Heart left ventricle (tissue), 16 donors: ENCODE measurements at places on chromosomes 6 and 20. TPM values are rescaled to one million over a fixed set of nuclear protein-coding genes. Genes with fewer than 3 reads are reported as not detected.

Gene TSHZ2
- 5.0 TPM for total RNA-seq

Gene DYNLRB1
- 142 TPM for total RNA-seq

Gene PAX1
- total RNA-seq: not detected

Gene ZFAND3
- 36.0 TPM for total RNA-seq

DNA sequence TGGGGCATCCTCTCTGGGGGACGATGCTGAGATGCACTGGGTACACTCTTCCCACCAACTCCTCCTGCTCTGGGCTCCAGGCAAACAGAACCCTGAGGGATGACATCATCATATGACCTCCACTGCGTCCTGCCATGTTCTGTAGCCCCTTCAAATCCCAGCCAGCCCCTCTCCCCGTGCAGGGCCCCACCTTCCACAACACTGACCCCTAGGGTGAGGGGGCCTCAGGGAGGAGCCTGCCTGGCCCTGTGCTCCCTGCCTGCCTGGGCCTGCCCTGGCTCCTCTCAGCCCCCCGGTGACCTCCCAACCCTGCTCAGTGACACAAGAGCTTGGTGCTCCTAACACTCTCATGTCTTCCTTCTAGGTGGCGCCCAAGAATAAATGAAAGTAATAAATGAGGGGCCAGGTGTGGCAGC, 9.6 kb upstream of the SPDEF start:
- no peak overlapping the region for H3K4me3 ChIP-seq
- H3K27me3 ChIP-seq: peaks cover 3% of the 10 kb centered on the region
- no peaks in the 10 kb centered on the region for H3K4me1 ChIP-seq
- H3K36me3 ChIP-seq: no peaks in the 10 kb centered on the region

- DNase-seq: peak; percentile 86
- no peaks in the 10 kb centered on the region for H3K36me3 ChIP-seq
- H3K4me3 ChIP-seq: no peak overlapping the region
- peak overlapping the region; percentile 38 for H3K27ac ChIP-seq
These were observed 108.5 kb downstream of the LY86 start for GRCh38 chr6:6696867-6697531.

GRCh38 chr6:53112404-53112803, 36.2 kb downstream of the GCM1 start:
- no peak overlapping the region for H3K4me3 ChIP-seq
- no peak overlapping the region for H3K27ac ChIP-seq
- H3K4me1 ChIP-seq: peaks cover 5% of the 10 kb centered on the region
- H3K36me3 ChIP-seq: no peaks in the 10 kb centered on the region
- no peaks in the 10 kb centered on the region for H3K27me3 ChIP-seq
- DNase-seq: no peak
